ENCODE measurements at places on chromosomes 2 and 18.

- DNase-seq, result no peak
Measured at GRCh38 chr2:181621779-181622490, 35.0 kb downstream of the CERKL start.

GRCh38 chr2:216991563-216991962 lies 131.7 kb upstream of the TNP1 start:
- DNase-seq, result no peak

- DNase-seq, result no peak
Measured at GRCh38 chr2:122682356-122682755, 926.9 kb downstream of the TSN start.

- DNase-seq, result no peak
Measured at GRCh38 chr18:78242254-78242643, 737.4 kb upstream of the SALL3 start.

DNA sequence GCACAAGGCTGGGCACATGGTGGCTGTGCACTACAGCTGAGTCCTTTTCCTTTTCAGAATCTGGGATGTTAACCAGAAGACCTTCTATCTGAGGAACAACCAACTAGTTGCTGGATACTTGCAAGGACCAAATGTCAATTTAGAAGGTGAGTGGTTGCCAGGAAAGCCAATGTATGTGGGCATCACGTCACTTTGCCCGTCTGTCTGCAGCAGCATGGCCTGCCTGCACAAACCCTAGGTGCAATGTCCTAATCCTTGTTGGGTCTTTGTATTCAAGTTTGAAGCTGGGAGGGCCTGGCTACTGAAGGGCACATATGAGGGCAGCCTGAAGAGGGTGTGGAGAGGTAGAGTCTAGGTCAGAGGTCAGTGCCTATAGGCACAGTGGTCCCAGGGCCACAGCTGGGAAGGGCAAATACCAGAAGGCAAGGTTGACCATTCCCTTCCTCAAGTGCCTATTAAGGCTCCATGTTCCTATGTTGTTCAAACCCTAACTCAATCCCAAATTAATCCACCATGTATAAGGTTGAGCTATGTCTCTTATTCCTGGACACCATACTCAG lies 2.2 kb downstream of the IL1RN start:
- no peak for DNase-seq

DNA sequence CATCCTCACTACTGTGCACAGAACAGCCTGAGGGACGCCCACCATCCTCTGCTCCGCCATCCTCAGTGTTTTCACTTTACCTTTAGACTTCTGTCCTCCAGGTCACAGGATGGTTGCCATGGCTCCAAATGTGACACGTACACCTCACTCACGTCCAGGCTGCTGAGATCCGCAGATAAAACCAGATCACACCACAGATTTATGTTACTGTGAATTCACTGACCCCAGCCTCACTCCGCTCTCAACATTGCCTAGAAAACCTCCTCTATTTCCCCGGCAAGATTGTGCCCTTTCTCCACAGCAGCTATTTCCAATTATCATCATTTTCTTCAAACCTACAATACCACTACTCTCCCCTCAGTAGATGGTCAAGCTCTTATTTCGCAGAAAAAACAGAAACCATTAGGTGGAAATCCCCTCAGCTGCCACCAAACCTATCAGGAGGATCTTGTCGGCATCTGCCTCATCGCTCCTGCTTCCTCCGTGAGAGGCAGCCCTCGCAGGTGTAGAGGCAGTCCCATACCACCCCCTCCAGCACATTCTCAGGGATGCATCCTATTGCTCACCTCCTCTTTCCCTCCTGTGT lies 49.8 kb upstream of the SLC1A4 start:
- DNase-seq, result no peak
